Esophagus squamous epithelium (tissue), 5 donors: ENCODE measurements at places on chromosomes 13 and 19.
A peak's percentile ranks its signal among the peaks of the same experiment; 100 is the strongest.

DNA sequence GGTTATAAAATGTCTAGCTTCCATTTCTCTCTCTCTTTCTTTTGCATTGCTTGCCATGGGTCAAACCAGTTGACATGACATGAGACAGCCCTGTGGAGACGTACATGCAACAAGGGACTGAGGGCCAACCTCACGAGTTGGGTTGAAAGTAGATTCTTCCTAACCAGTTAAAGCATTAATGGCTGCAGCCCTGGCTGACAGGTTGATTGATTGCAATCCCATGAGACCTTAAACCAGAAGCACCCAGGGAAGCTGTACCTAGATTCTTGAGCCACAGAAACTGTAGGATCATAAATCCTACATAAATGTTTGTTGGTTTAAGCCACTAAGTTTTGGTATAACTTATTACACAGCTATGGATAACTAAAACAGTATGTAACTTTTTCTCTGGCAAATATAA lies 373.8 kb downstream of the DACH1 start:
- no peak for DNase-seq

DNA sequence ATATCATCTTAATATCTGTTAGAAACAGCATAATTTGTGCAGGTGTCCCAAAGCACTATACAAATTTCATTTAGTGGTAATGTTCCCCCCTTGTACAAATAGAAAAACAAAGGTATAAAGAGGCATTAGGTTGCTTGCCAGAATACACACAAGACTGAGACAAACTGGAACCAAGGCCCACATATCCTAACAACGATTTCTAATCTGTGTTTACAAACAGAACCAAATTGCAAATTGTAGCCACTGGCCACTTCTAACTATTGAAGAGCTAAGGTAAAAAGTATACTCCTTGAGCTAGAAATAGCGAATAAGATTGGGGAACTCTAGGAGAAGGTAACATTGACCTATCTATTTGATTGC lies 526.1 kb downstream of the KLF12 start:
- DNase-seq = no peak

GRCh38 chr19:42370068-42370520 lies 20.0 kb downstream of the CNFN start:
- no peak for DNase-seq

DNA sequence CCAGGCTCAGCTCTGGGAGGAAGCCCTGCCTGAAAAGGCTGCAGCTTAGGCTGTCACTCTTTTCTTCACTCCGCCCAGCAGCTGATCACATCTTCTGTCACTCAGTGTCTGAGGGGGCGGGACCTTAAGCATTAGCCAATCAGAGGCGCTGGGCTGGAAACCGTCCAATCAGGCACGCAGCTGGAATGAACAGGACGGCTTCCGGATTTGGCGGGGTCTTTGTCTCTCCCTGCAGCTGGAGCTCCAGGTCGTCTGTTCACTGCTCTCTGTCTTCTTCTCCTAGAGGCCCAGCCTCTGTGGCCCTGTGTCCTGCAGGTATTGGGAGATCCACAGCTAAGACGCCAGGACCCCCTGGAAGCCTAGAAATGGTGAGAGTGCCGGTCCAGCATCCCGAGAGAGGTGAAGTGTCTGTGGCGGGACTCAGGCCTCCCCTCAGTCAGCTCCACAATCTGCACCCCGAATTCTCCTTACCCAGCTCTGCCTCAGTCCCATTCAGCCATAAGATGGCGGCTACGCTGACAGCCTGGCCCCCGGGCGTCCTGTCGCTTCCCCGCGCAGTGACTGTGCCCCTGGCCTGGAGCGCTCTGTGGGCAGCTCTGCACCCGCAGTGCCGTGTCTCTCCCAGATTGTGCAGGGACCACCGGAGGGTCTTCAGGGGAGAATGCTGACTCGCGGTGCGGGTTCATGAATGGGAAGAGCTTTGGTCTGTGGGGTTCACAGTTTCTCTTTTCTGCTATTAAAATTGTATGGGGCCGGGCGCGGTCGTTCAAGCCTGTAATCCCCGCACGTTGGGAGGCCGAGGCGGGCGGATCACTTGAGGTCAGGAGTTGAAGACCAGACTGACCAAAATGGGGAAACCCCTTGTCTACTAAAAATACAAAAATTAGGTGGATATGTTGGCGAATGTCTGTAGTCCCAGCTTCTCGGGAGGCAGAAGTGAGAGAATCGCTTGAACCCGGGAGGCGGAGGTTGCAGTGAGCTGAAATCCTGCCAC lies at the start of gene ZNF66:
Gene ZNF66 (plus strand): TSS at position 222 of the 994 bp plus-strand sequence. CDS start 144 bp downstream, at position 366.
- DNase-seq = peak; percentile 69

- DNase-seq = no peak
Measured at GRCh38 chr19:11479898-11480714, 740 bp downstream of the ELAVL3 start.

DNA sequence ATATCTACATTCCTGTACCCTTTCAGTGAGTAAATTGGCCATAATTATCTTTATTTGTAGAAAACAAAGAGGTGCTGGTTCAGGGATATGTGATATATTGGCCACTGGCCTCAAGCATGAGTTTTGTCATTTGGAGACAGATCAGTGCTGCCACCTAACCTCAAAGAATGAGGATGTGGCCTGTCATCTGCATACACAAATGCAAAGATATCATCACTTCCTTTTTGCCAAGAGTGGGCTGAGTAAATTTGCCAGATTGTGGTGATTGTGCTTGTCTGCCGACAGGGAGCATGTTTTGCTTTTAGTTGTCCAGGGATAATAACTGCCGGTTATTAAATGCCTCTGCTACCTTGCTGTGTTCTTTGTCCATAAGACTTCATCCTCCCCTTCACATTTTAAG lies 44.2 kb downstream of the WASF3 start:
- no peak for DNase-seq

DNA sequence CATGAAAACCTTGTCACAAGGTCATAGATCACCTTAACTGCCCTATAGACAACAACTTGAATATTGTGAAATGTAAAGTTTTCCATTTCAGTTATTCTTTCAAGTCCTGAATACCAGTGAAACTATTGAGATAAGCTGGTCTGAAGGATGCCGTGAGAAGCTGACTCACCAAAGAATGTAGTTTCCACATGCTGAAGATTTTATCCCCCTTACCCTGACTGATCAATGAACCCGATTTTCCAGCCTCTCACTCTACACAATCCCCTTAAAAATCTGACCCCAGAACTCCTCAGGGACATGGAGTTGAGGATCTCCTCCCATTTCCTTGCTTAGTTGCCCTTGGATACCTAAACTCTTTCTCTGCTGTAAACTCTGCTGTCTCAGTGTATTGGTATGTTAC lies 67.5 kb downstream of the POSTN start:
- DNase-seq = no peak

- no peak for DNase-seq
Measured at GRCh38 chr13:66214467-66214866, 1015.7 kb downstream of the PCDH9 start.

- DNase-seq = no peak
Measured at GRCh38 chr19:49595819-49596404, 4.9 kb downstream of the PRR12 start.

DNA sequence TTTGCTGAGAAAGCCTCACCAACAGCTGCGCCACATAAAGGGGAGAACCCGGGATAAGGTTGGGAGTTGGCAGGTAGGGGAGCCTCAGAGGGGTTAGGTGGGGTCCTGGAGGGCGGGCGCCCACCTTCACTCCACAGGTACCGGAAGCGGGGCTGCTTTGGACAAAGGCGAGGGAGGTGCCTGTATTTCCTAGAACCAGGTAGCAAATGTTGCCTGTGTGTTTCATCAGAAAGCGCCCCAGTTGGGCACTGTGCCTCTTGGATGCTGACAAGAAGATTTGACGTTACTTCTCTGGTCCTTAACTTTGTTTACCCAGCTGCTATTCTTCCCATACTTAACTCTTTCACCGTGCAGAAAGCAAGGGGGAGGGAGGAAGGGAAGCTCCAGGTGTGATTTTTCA lies 278.9 kb downstream of the ZNF536 start:
- DNase-seq = no peak

DNA sequence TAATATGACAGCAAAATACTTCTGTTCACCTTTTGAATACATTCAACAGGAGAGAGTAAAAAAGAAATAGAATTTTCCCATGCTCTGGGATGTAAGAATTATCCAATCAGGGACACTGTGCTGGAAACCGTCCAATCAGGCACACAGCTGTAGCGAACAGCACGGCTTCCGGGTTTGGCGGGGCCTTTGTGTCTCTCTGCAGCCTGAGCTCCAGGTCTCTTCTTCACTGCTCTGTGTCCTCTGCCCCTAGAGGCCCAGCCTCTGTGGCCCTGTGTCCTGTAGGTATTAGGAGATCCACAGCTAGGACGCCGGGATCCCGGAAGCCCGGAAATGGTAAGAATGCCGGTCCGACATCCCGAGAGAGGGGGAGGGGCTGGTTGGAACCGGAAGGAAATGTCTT lies 92.7 kb downstream of the ZNF737 start:
- no peak for DNase-seq

DNA sequence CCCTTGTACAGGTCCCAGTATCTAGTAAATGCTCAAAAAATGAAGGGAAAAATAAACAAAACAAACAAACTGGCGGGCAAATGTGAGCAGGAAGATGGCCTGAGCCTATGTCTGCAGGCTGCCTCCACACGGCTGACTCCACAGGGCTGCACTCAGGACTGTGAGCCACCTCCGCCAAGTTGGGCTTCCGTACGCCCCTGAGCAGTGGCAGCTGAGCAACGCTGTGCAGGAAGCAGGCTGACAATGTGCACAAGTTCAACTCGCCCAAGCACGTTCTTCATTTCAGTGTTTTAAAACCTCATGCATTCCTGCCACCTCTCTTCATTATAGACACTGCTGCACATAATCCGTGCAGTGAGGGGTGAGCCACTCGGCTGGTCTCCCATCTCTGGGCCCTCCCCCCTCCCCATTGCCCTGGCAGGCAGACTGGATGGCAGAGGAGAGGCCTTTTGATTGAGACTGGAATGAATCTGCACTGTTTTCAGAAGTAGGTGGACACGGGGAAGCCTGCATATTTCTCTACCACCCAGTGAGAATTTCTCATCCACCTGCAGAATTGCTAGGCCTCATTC lies 915.3 kb downstream of the UQCRFS1 start:
- no peak for DNase-seq

DNA sequence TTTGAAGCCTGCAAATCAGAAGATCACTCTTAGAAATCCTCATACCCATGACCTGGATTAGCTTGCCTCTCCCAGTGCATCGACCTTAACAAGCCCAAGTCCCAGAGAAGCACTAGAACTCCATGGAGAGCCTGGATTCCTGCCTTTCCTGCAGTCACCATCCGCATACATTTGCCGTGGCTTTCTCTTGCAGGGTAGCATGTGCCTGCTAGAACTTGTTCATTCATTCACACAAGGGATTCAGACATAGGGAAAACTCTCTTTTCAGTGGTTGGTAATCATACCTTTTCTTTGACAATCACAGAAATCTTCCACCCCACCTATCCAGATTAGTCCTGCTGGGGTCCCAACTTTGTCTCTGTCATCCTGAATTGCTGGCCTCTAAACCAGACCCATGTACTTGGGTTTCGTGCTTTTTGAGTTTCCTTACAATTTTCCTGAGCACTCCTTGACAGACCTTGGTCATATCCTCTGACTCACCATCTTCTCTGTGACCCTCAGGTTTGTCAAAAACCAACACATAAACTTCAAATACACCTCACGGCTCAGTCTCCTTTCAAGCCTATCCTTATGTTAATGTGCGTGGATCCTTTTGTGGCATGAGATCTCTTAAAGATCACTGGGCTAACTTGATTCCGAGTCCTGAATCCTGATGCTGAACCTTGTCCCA lies 355.0 kb downstream of the MYO16 start:
- no peak for DNase-seq

DNA sequence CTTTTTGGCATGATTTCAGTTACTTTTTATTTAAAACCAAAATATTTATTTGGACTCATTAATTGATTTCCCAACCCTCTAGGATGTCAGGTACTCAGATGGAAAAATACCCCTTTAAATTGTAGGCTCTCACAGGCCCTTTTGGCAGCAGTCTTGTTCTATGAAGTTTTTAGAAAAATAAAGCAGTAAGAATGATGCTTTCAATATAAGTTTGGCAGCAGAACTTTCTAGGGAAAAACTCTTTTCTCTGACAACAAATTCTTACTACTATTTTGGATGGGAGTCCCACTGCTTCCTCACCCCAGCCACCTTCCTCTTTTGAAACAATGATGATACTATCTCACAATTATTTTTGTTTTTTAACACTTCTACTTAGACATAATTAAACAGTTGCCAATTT lies 581.6 kb upstream of the SGCG start:
- no peak for DNase-seq

DNA sequence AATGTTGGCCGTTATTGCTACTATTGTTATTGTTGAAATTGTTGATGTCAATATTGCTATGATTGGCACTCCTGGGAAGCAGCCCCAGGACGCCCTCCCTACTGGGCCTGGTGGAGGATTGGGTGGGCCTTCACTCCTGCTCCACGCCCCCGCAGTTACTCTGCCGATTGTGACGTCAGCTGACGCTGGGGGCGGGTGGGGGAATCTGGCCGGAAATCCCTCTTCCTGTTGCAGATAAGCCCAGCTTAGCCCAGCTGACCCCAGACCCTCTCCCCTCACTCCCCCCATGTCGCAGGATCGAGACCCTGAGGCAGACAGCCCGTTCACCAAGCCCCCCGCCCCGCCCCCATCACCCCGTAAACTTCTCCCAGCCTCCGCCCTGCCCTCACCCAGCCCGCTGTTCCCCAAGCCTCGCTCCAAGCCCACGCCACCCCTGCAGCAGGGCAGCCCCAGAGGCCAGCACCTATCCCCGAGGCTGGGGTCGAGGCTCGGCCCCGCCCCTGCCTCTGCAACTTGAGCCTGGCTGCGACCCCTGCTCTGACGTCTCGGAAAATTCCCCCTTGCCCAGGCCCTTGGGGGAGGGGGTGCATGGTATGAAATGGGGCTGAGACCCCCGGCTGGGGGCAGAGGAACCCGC lies at the start of gene ETV2:
Gene ETV2 (plus strand): TSS at position 231 of the 637 bp plus-strand sequence. CDS start 716 bp downstream, outside the sequence.
- no peak for DNase-seq

DNA sequence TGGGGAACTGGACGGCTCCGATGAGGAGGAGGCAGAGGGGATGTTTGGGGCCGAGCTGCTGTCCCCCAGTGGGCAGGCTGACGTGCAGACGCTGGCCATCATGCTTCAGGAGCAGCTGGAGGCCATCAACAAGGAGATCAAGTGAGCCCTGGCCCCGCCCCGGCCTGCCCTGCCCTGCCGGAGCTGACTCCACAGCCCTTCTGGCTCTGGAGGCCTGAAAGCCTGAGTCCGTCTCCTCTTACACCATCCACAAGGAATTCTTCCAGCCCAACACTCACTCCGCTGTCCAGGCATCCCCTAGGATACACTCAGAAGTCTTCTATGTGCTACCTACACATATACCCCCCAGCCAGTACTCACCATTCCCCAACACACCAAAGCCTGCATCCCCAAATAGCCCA lies 17.4 kb downstream of the PPFIA3 start:
- no peak for DNase-seq

- DNase-seq = no peak
Measured at GRCh38 chr19:9966448-9966847, 30.1 kb upstream of the OLFM2 start.

- DNase-seq = no peak
Measured at GRCh38 chr19:16445238-16446107, 26.3 kb downstream of the EPS15L1 start.

DNA sequence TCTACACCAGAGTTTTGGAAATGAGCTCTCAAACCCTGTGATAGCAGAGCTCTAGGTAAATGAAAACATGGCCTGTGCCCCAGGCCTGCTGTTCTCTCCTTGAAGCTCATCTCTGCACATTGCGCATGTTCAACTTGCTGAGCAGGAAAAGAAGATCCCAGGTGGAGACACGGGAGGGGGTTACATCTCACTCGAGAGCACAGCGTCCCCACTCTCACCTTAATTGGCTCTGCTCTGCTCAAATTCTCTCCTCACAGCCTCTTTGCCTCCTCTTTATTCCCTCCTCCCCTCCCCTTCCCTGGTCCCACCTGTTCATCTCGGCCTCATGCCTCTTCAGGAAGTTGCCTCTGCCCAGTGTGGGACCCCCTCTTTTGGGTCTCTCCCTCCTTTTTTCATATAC lies 44.7 kb downstream of the RGCC start:
- DNase-seq = no peak
